ENCODE measurements at places on chromosomes 1 and 21.

DNA sequence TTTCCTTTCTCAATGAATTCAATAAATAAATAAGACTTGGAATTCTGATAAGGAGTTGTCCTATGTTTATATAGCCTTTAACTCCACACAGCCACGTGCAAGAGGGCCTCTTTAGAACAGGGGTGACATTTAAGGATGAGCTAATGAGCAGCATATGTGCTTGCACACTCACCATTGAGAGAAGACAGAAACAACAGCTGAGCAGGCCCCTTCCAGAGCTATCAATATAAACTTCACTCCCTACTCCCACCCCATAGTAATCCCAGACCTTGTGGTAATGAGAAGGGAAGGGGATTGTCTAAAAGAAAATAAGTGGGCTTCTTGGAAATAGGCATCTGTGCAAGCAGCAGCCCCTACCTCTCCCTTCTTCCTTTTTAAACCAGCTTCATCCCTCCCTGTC lies 176.0 kb downstream of the SEC16B start:
- no peak for DNase-seq

- DNase-seq = no peak
Measured at GRCh38 chr1:109208394-109208793, 5.3 kb upstream of the SARS1 start.

- DNase-seq = no peak
Measured at GRCh38 chr1:99456536-99456935, 189.4 kb upstream of the PALMD start.

- no peak for DNase-seq
Measured at GRCh38 chr1:91819038-91819788, 66.7 kb downstream of the TGFBR3 start.

DNA sequence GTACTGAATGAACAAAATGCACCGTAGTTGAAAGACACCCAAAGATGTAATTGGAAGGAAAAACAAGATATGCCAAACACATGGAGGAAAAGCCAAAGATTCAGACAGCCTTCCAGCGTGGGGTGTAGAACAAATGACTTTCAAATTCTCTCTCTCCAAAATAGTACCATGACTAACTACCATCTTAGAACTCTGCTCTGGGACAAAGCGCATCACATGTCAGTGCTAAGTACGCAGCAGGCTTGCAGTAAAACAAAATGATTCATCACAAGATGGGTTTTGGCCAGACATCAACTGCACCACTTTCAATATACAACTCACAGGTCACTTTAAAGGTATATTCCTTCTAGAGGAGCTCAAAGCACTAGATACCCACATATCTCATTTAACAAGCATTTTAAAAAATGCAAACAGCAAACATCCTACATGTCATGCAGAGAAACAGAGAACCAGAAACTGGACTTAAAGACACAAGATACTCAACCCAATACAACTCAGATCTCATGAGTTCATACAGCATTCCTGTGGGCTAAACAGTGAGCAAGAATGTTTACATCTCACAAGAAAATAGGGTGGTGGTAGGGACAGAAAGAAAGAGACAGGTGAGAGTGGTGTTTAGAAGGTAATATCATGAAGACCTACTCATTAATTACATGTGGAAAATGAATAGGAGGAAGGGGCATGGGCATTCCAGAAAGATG lies 75.7 kb downstream of the BCAR3 start:
- DNase-seq = no peak

- no peak for DNase-seq
Measured at GRCh38 chr1:3630914-3631313, 6.1 kb downstream of the TPRG1L start.

GRCh38 chr1:107740579-107740978 lies 224.4 kb downstream of the VAV3 start:
- DNase-seq = no peak

DNA sequence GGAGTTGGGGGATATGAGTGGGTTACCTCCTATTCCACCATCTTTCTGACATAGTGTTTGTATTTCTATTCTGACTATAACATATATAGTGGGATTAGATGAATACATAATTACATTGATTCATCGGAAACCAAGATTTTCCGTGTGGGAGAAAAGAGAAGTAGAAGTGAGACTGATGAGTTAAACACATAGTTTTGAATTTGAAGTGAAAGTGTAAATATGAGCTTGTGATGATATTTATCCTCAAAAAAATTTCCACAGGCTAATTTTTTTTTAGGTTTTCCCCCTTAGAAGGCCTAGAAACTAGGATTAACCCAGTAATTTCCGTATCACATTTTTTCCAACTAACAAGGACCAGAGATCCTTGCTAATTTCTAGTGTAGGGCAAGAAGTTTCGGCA lies 6.9 kb downstream of the CD1B start:
- DNase-seq = no peak

DNA sequence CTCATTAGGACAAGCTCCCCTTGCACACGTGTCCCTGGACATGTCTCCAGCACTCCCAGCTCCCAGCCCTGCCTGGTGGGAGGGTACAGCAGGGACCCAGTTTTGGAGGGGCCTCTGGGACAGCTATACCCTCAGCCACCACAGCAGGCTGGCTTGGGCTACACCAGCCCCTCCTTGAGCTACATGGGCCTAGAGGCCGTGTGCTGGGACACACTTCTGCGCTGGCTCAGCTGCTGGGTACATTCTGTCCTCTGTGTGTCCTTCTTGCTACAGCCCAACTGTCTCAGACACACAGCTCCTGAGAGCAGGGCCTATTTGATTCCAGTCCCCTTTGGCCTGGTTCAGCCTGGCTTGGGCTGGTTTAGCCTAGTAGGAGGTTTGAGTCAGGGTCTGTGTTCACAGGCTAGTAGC lies 26.7 kb downstream of the DMAP1 start:
- no peak for DNase-seq

GRCh38 chr21:45309987-45310381 lies 22.3 kb upstream of the POFUT2 start:
- DNase-seq = no peak

GRCh38 chr1:93235261-93235660 lies 54.7 kb downstream of the CCDC18 start:
- no peak for DNase-seq

DNA sequence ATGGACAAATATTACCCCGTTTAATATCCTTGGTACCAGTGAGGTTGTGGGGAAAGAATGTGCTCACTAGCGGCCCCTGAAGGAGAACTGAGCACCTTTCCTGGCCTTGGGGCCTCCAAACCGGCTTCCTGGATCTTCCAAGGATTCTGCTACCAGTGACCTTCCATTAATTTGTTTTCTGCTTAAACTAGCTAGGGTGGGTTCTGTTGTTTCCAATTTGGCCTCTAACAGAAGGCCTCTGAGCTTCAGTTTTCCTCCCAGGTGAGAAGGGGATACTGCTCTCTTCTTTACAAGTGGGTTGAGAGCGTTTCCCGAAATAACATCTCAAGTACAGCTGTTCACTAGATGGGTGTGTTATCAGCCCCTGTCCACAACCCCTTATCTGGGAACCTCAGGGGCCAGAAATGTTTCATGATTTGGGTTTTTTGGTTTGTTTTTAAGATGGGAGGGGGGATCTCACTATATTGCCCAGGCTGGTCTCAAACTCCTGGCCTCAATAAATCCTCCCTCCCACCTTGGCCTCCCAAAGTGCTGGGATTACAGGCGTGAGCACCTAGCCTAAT lies 16.9 kb upstream of the IFNGR2 start:
- no peak for DNase-seq

- DNase-seq = peak; percentile 38
Measured at GRCh38 chr1:182786223-182786994, 3.2 kb upstream of the NPL start.

DNA sequence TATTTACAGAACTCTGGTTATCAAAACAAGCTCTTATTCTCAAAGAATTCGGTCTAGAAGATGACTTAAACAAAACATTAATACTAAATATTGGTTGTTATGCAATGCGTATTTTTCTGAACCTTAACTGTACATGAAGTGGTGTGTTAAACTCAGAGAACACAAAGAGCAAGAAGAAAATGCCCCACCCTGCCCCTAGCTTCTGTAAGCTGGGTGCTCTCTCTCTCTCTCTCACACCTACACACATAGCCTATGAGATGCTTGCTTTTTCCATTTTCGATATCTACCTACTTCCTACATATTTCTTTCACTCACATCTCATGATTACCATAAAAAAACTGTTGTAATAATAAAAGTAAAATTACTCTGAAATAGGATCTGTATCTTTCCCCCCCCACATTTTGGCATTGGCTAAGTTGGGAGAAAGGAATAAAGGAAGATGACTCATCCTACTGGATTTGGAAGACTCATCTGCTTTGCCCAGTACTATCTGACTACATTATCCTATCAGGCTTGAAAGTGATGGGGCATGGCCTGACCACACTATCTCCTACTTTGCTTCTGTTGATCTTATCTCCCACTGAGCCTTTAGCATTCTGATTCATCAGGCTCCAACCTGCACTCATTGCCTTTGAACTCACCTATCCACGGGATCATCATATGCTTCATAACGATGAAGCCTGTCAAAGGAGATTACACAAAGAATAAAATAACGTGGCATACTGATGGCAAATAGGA lies 2.9 kb downstream of the CRYZ start:
- DNase-seq = no peak
